ENCODE measurements at places on chromosomes 16 and 17. TPM values are rescaled to one million over a fixed set of nuclear protein-coding genes. Genes with fewer than 3 reads are reported as not detected.

- H3K4me3 ChIP-seq, result no peak overlapping the region
- no peaks in the 10 kb centered on the region for H3K4me1 ChIP-seq
- DNase-seq, result no peak
- no peaks in the 10 kb centered on the region for H3K27me3 ChIP-seq
Observed at GRCh38 chr16:1557576-1557975, 24.1 kb downstream of the TMEM204 start.

- no peaks in the 10 kb centered on the region for H3K27me3 ChIP-seq
- no peak overlapping the region for H3K27ac ChIP-seq
- H3K36me3 ChIP-seq, result no peaks in the 10 kb centered on the region
- no peaks in the 10 kb centered on the region for H3K4me1 ChIP-seq
- DNase-seq, result no peak
- no peak overlapping the region for H3K4me3 ChIP-seq
Observed at GRCh38 chr17:28705074-28705659, 6.5 kb downstream of the PROCA1 start.

GRCh38 chr16:67516296-67517154 is 12.1 kb upstream of the RIPOR1 start:
- H3K4me3 ChIP-seq, result no peak overlapping the region
- H3K27me3 ChIP-seq, result no peaks in the 10 kb centered on the region
- H3K36me3 ChIP-seq, result no peaks in the 10 kb centered on the region
- no peaks in the 10 kb centered on the region for H3K4me1 ChIP-seq
- no peak for DNase-seq
- H3K27ac ChIP-seq, result no peak overlapping the region

DNA sequence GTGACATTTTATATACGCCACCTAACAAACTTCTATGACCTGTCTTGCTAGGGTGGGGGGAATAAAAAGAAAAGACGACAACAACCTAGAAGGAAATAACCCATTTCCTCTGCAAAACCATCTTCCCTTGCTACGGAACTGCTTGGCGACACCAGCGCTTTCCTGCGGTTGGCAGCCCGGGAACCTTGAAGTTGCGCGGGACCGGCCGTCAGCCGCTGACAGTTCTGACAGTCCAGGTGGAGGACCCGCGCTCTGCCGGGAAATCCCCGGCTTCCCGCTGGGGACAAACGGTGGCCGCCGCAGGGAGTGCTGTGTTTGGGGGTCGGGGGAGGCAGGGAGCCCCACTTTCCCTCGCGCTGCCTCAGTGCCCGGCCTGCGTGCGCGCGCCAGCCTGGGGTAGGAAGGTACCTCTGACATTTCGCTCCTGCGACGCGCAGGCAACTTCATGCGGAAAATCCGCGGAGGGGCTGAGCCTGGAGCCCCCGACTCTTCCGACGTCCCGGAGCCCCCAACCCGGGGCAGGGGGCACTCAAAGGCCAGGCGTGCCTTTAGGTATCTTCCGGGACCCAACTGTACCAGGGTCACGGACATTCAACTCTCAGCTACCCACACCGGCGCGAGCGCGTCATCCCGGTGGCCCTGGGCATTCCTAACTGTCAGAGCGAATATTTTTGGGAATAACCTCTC is 516 bp downstream of the SLC16A6 start:
- no peaks in the 10 kb centered on the region for H3K4me1 ChIP-seq
- H3K36me3 ChIP-seq, result no peaks in the 10 kb centered on the region
- H3K4me3 ChIP-seq, result peak overlapping the region; percentile 65
- H3K27ac ChIP-seq, result no peak overlapping the region
- no peaks in the 10 kb centered on the region for H3K27me3 ChIP-seq

Gene PFN1
- total RNA-seq, result 372 TPM

- H3K36me3 ChIP-seq, result no peaks in the 10 kb centered on the region
- no peak for DNase-seq
- no peak overlapping the region for H3K4me3 ChIP-seq
- H3K4me1 ChIP-seq, result no peaks in the 10 kb centered on the region
- H3K27me3 ChIP-seq, result no peaks in the 10 kb centered on the region
Observed at GRCh38 chr17:12826431-12826830, 37.1 kb downstream of the ARHGAP44 start.

Gene KCNJ2
- total RNA-seq, result 11.6 TPM

- no peaks in the 10 kb centered on the region for H3K36me3 ChIP-seq
- peaks cover 14% of the 10 kb centered on the region for H3K4me1 ChIP-seq
- H3K4me3 ChIP-seq, result no peak overlapping the region
- H3K27me3 ChIP-seq, result no peaks in the 10 kb centered on the region
Observed at GRCh38 chr16:2499454-2499853, 14.3 kb upstream of the ATP6V0C start.

- no peak overlapping the region for H3K27ac ChIP-seq
- H3K4me3 ChIP-seq, result no peak overlapping the region
- no peak for DNase-seq
- H3K36me3 ChIP-seq, result no peaks in the 10 kb centered on the region
- H3K27me3 ChIP-seq, result no peaks in the 10 kb centered on the region
Observed at GRCh38 chr16:47045459-47045858, 72.0 kb upstream of the DNAJA2 start.

Gene TBX2
- 16.4 TPM for total RNA-seq

- H3K4me1 ChIP-seq, result no peaks in the 10 kb centered on the region
- H3K27ac ChIP-seq, result peak overlapping the region; percentile 67
- H3K36me3 ChIP-seq, result no peaks in the 10 kb centered on the region
- no peaks in the 10 kb centered on the region for H3K27me3 ChIP-seq
Observed at GRCh38 chr16:57316390-57317017, 32.0 kb upstream of the PLLP start.

DNA sequence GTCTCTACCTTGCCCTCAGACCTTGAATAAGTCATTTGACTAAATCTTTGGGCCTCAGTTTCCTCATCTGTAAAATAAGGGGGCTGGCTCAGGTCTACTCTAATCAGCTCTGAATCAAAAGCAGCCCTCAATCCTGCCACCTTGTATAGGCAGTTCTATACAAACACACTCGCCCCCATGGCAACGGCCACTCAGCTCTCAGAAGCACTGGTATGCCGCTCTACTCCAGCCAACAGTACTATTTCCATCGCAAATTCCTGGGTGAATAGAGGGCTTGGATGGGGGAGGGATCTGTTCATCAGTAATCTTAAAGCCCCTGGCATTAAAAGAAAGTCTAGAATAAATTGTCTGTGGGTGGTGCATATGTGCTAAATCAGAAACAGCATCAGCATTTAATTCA is 21.2 kb upstream of the TAOK1 start:
- H3K4me1 ChIP-seq, result no peaks in the 10 kb centered on the region
- H3K27me3 ChIP-seq, result no peaks in the 10 kb centered on the region
- no peak overlapping the region for H3K4me3 ChIP-seq
- DNase-seq, result no peak
- H3K27ac ChIP-seq, result no peak overlapping the region

GRCh38 chr17:16269658-16270057 is 52.6 kb downstream of the PIGL start:
- no peak overlapping the region for H3K4me3 ChIP-seq
- H3K27me3 ChIP-seq, result no peaks in the 10 kb centered on the region
- no peaks in the 10 kb centered on the region for H3K4me1 ChIP-seq
- DNase-seq, result no peak

Gene GGA3
- 104 TPM for total RNA-seq

GRCh38 chr17:31068291-31068690 is 26.5 kb upstream of the NF1 start:
- no peaks in the 10 kb centered on the region for H3K4me1 ChIP-seq
- no peak for DNase-seq
- no peak overlapping the region for H3K27ac ChIP-seq
- H3K36me3 ChIP-seq, result no peaks in the 10 kb centered on the region
- no peaks in the 10 kb centered on the region for H3K27me3 ChIP-seq
- H3K4me3 ChIP-seq, result no peak overlapping the region

DNA sequence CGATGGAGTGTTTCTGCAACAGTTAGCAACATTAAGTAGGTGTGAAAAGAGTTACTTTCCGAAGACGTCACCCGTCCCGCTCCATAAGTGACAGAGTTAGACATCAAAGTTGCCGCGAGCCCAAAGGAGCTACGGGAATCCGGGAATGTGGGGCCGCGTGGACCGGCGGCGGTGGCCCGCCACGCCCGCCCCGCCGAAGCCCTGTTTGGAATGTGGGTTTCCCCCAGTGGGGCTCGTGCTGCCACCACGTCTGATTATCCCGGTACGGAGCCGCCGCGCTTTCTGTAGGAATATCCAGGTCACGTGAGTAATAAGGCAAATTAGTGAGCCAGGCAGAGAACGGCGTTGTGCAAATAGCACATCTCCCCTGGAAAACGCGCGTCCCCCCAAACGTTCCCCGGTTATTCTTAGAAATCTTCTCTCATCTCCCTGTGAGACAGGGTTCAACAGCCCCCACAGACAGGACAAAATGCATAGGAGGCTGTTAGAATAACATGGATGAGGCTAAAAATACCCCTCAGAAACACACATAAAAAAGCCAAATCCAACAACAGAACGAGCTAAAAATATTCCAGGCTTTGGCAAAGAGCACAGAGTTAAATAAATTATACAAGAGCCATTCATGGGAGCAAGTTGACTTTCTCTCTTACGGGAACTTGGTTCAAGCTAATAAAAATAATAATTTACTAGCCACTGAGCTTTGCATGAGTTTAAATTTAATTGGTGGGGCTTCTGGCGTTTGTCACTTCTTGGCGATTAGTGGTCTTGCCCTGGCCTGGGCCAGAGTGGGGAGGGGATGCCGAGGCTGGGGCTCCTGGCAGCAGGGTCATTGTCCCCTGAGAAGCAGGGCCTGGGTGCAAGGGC is 8.6 kb downstream of the BAHCC1 start:
- H3K4me3 ChIP-seq, result peak overlapping the region; percentile 2
- H3K27me3 ChIP-seq, result no peaks in the 10 kb centered on the region
- peak; percentile 76 for DNase-seq
- peak overlapping the region; percentile 97 for H3K27ac ChIP-seq
- no peaks in the 10 kb centered on the region for H3K36me3 ChIP-seq

Gene SOCS1
- total RNA-seq, result not detected

DNA sequence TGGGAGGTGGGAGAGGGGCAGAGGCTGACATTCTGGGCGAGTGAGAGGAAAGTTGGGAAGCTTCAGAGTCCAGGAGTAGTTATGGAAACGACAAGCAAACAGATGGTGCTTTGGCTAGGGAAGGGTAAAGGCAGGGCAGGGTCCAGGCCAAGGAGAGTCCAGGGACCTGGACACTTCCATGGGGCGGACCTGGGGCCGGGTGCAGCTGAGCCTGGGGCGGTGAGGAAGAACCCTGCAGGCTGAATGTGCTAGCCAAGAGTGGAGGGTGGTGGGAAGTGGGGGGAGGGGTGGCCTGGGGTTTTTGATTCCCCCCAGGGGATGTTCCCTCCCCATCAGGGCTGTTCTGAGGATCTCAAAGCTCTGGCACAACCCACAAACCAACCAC is 2.6 kb downstream of the PPP1R9B start:
- H3K4me1 ChIP-seq, result no peaks in the 10 kb centered on the region
- H3K27me3 ChIP-seq, result no peaks in the 10 kb centered on the region
- no peak for DNase-seq
- peak overlapping the region; percentile 94 for H3K27ac ChIP-seq
- peak overlapping the region; percentile 48 for H3K4me3 ChIP-seq

Gene AATK
- total RNA-seq, result 5.9 TPM

Gene TNRC6A
- total RNA-seq, result 50.2 TPM

Gene SLFN12
- total RNA-seq, result 60.4 TPM

DNA sequence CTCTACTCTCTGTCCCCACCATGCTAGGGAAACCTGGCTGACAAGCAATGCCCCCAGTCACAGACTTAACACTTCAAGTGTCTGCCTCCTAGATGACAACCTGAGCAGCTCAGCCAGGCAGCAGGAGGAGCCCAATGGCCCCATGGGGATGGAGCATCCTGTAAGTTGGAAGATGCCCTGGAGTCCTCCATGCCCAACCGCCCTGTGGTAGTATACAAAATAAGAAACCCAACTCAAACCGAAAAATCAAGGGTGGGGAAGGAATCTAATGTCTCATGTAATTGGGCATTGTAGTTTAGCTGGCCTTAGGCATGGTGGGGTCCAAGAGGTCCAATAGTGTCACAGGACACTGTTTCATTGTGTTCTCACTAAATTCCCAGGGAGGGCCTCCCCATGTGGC is 104.0 kb downstream of the AIPL1 start:
- no peaks in the 10 kb centered on the region for H3K36me3 ChIP-seq
- no peak for DNase-seq
- H3K27ac ChIP-seq, result no peak overlapping the region
- no peak overlapping the region for H3K4me3 ChIP-seq

DNA sequence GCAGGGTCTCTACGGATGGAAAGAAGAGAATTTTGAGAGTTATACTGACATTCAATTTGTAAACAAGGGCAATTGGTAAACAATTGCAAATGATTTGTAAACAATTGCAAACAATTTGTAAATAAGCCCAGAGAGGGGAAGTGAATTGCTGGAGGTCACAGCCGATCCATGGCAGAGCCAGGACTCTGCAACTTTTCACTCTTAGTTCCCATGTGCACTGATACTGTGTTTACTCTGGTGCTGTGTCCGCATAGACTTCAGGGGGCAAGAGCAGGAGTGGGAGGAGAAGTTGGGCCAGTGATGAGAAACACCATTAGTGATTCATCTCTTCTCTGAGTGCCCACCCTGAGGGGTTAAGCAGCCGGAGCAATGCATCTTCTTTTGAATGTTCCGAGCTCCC is 14.0 kb downstream of the SCNN1G start:
- H3K4me3 ChIP-seq, result no peak overlapping the region
- H3K36me3 ChIP-seq, result no peaks in the 10 kb centered on the region
- no peak for DNase-seq
- no peaks in the 10 kb centered on the region for H3K4me1 ChIP-seq
- no peak overlapping the region for H3K27ac ChIP-seq
- no peaks in the 10 kb centered on the region for H3K27me3 ChIP-seq

Gene SAT2
- total RNA-seq, result 74.8 TPM

- H3K4me1 ChIP-seq, result no peaks in the 10 kb centered on the region
- no peak overlapping the region for H3K27ac ChIP-seq
- H3K4me3 ChIP-seq, result no peak overlapping the region
- DNase-seq, result no peak
- no peaks in the 10 kb centered on the region for H3K36me3 ChIP-seq
Observed at GRCh38 chr16:86133847-86134375, 234.9 kb downstream of the IRF8 start.

Gene PRAC1
- total RNA-seq, result not detected

Gene OR3A3
- not detected for total RNA-seq

Gene PIGW
- total RNA-seq, result 8.6 TPM

GRCh38 chr16:78763821-78764440 is 664.5 kb downstream of the WWOX start:
- no peaks in the 10 kb centered on the region for H3K4me1 ChIP-seq
- no peak for DNase-seq
- no peaks in the 10 kb centered on the region for H3K36me3 ChIP-seq

DNA sequence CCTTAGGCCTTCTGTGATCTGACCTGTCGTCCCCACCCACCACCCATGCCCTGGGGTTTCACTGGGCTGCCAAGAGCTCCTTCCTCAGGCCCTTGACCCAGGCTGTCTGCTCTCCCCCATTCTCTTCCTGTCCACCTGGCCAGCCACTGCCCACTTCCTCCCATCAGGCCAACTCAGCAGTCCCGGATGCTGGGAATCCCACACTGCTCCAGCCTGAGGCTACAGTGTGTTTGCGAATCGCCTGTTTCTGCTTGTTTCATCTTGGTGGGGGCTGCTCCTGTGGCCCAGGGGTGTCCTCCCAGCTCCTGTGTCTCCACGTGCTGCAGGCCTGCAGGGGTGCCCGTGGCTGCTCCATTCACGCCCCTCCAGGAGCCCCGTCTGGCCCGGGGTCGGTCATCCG is 839 bp upstream of the METRN start:
- peaks cover 14% of the 10 kb centered on the region for H3K27me3 ChIP-seq
- DNase-seq, result no peak
- H3K4me1 ChIP-seq, result peaks cover 5% of the 10 kb centered on the region

Measured in uterus (tissue), 4 donors.